ENCODE measurements at places on chromosomes 12 and 14. TPM values are rescaled to one million over a fixed set of nuclear protein-coding genes. Genes with fewer than 3 reads are reported as not detected.

The NEUROD4 gene
- total RNA-seq = not detected

The LMNTD1 gene
- total RNA-seq = not detected

The ADAMTS20 gene
- 0.03 TPM for total RNA-seq

The OAS2 gene
- 2.2 TPM for total RNA-seq

The TBX3 gene
- total RNA-seq = 18.4 TPM

The DPPA3 gene
- total RNA-seq = not detected

The P2RX2 gene
- not detected for total RNA-seq

The NAV3 gene
- total RNA-seq = 59.7 TPM

The IKBIP gene
- 67.1 TPM for total RNA-seq

The FZD10 gene
- not detected for total RNA-seq

The STXBP6 gene
- 16.0 TPM for total RNA-seq

The GNS gene
- 59.0 TPM for total RNA-seq
